ENCODE measurements at places on chromosomes 12 and 14. TPM values are rescaled to one million over a fixed set of nuclear protein-coding genes. Genes with fewer than 3 reads are reported as not detected.

DNA sequence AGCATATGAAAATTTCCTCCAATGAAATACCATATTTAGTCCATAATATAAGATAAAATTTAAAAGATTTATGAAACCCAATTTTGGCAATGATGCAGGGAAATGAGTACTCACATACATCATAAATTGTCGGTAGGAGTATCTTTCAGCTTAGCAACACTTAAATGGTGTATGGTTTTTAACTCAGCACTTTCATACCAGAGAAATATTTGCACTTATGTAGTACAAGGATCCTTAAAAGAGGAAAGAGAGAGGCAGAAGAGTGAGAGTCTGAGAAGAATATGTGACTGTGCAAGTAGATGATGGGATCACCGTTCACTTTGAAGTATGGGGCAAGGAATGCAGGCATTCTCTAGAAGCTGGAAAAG, 379.3 kb upstream of the DCN start:
- peaks cover 5% of the 10 kb centered on the region for H3K27me3 ChIP-seq
- H3K36me3 ChIP-seq, result no peaks in the 10 kb centered on the region
- H3K4me3 ChIP-seq, result no peak overlapping the region
- peaks cover 16% of the 10 kb centered on the region for H3K4me1 ChIP-seq
- no peak overlapping the region for H3K27ac ChIP-seq

- H3K27ac ChIP-seq, result no peak overlapping the region
- H3K4me1 ChIP-seq, result peaks cover 11% of the 10 kb centered on the region
- DNase-seq, result peak; percentile 82
- H3K27me3 ChIP-seq, result no peaks in the 10 kb centered on the region
- no peak overlapping the region for H3K4me3 ChIP-seq
Measured at GRCh38 chr12:92784797-92785562, 82.2 kb downstream of the PLEKHG7 start.

DNA sequence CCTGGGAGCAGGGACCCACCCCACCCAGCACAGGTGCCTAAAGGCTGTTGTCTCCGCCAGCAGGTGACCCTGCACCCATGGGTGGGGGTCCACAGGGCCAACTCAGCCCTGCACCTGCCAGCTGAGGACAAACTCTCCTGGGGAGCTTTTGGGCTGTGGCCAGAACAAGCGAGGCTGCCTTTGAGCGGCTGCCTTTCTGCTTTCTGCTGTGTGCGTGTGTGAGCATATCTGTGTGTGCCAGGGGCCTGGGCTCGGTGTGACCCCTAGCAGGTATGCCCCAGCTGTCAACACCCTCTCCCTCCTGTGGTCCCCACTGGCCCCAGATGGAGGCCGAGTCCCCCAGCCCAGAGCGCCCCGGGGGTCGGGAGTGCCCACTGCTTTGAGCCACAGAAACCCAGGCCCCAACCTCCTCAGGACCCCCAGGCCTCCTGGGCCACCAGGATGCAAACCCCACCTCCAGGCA, 25.9 kb upstream of the GPR132 start:
- no peak overlapping the region for H3K4me3 ChIP-seq
- H3K4me1 ChIP-seq, result peaks cover 20% of the 10 kb centered on the region
- H3K36me3 ChIP-seq, result no peaks in the 10 kb centered on the region
- peaks cover 7% of the 10 kb centered on the region for H3K27me3 ChIP-seq

DNA sequence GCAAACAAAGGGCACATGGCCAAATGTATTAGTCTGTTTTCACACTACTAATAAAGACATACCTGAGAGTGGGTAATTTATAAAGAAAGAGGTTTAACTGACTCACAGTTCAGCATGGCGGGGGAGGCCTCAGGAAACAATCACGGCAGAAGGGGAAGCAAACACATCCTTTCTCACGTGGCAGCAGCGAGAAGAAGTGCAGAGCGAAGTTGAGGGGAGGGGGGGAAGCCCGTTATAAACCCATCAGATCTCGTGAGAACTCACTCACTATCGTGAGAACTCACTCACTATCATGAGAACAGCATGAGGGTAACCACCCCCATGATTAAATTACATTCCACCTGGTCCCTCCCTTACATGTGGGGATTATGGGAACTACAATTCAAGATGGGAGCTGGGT, 66.1 kb downstream of the ST8SIA1 start:
- H3K27ac ChIP-seq, result no peak overlapping the region
- no peaks in the 10 kb centered on the region for H3K36me3 ChIP-seq
- no peak overlapping the region for H3K4me3 ChIP-seq
- H3K27me3 ChIP-seq, result no peaks in the 10 kb centered on the region

DNA sequence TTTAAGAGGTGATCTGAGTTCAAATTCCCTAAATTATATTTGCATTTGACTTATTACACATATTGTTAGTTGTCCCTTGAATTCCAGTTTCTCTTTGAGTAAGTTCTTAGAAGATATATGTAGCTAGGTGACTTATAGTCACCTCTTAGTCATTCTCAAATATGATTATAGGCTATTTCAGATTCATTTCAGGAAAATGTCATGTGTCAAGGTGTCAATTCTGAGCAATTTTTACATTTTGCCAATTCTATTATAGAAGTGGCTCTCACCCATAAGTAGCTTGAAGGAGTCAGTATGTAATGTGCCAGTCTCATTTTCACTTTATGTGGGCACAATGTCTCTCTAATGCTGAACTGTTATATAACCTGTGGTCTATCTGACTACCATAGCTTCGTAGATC, 623.4 kb downstream of the DIO2 start:
- no peak overlapping the region for H3K27ac ChIP-seq
- no peak for DNase-seq
- no peaks in the 10 kb centered on the region for H3K36me3 ChIP-seq

The CLEC4D gene
- not detected for total RNA-seq

The ZNF891 gene
- 2.4 TPM for total RNA-seq

The NEDD1 gene
- 62.7 TPM for total RNA-seq

GRCh38 chr14:74308695-74309094, 6.0 kb upstream of the ABCD4 start:
- no peak for DNase-seq
- H3K27ac ChIP-seq, result no peak overlapping the region
- peaks cover 8% of the 10 kb centered on the region for H3K27me3 ChIP-seq
- H3K36me3 ChIP-seq, result no peaks in the 10 kb centered on the region
- no peak overlapping the region for H3K4me3 ChIP-seq

DNA sequence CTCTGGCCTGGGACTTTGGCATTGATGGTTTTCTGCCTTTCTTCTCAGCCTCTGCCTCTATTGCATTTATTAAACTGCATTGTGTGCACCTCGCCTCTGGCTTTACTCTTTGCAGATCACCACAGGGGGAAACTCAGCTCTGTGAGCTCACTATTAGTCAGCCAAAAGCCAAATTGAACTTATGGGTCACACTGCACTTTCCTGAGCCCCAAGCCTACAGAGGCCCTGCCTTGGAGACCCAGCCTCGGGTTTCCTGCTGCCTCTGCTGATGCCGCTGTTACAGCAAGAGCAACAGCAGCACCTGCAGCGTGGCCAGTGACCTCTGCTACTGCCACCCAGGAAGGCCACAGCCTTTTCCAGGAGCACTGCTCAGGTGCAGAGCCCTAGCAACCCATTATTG, 122.5 kb downstream of the DAD1 start:
- no peak overlapping the region for H3K27ac ChIP-seq
- H3K27me3 ChIP-seq, result no peaks in the 10 kb centered on the region
- H3K4me3 ChIP-seq, result no peak overlapping the region
- H3K36me3 ChIP-seq, result no peaks in the 10 kb centered on the region
- no peak for DNase-seq

The TDRD9 gene
- total RNA-seq, result 0.19 TPM

The GPX2 gene
- not detected for total RNA-seq

DNA sequence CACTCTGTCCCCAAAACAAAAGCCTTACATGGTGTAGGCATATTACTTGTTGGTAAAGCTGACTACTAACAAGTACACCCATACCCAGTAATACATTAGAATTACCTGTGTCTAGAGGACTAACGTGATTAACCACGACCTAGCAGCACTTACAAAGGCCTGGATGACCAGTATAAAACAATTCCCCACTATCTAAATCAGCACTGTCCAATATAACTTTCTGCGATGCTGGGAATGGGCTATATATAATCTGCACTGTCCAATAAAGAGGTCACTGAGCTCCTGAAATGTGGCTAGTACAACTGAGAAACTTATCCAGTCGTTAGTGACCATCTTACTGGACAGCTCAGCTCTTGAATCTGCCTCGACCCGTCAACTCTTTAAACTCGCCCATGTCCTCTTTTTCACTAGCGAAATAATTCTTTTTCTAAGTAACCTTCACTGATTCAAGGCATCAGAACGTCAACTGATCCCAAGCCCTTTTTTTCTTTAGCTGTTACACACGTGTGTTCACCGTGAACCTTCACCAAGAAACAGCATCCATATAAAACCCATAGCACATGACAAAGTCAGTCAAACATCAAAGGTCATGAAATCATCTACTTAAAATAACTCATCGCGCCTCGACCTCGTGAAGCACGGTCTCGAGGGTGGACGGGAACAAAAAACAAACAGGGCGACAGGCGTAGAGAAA, 905 bp upstream of the CIPC start:
- DNase-seq, result no peak
- peak overlapping the region; percentile 87 for H3K4me3 ChIP-seq
- H3K27ac ChIP-seq, result peak overlapping the region; percentile 93

DNA sequence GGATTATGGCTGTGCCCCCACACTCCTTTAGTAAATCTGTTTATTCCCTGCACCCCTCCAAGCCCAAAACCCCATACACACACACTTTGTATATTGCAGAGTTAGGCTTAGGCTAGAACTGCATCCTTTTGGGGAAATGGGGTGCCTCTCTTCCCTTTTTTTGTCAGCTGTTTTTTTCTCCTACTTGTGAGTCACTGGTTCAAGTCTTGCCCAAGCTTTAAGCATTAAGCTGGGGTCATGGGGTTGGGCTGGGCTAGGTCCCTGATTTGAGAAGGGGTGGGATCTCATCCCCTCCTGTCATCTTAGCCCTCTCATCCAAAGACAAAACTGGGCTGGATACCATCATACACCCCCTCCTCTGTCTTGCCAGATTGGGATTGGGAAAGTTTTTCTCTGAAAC, 1.6 kb downstream of the LRP1 start:
- H3K27ac ChIP-seq, result peak overlapping the region; percentile 53
- H3K27me3 ChIP-seq, result peaks cover 48% of the 10 kb centered on the region
- no peaks in the 10 kb centered on the region for H3K36me3 ChIP-seq
- DNase-seq, result no peak
- H3K4me3 ChIP-seq, result peak overlapping the region; percentile 68

The ITGB7 gene
- 239 TPM for total RNA-seq

GRCh38 chr14:49052521-49052920, 533.7 kb downstream of the RPS29 start:
- no peaks in the 10 kb centered on the region for H3K36me3 ChIP-seq
- H3K4me3 ChIP-seq, result no peak overlapping the region
- DNase-seq, result peak; percentile 17
- H3K4me1 ChIP-seq, result no peaks in the 10 kb centered on the region
- no peak overlapping the region for H3K27ac ChIP-seq

- H3K4me3 ChIP-seq, result no peak overlapping the region
- H3K27me3 ChIP-seq, result peaks cover 23% of the 10 kb centered on the region
- no peaks in the 10 kb centered on the region for H3K36me3 ChIP-seq
Measured at GRCh38 chr14:99810559-99810874, 17.3 kb downstream of the EML1 start.

DNA sequence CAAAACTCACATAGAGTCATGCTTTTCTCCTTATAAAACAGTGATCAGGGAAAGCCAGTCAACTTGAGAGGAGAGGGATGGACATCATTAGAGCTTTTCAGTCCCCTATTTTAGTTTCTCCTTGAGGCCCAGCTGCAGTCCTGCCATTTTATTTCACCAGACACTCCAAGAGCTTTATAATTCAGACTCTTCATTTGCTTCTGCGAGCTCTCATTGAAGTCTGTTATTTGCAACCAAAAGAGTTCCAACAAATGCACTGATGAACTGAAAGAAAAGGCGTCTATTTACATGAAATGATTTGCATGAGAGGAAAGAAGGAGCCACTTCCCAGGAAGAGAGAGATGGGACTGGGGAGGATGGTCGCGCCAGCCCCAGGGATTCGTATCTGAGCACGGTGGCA, 86.8 kb downstream of the NDUFA12 start:
- no peaks in the 10 kb centered on the region for H3K36me3 ChIP-seq
- no peak overlapping the region for H3K4me3 ChIP-seq
- no peak overlapping the region for H3K27ac ChIP-seq

The RPS6KA5 gene
- total RNA-seq, result 13.5 TPM

GRCh38 chr12:122368361-122369073, 54.0 kb downstream of the CLIP1 start:
- peaks cover 28% of the 10 kb centered on the region for H3K36me3 ChIP-seq
- H3K4me3 ChIP-seq, result no peak overlapping the region
- DNase-seq, result no peak
- no peak overlapping the region for H3K27ac ChIP-seq

All from activated CD4-positive, alpha-beta T cell treated with anti-CD3 and anti-CD28 coated beads, Interleukin-2, amount 10 ng/mL, durations not matched to agents 24 days and 14 days (primary cell).